Aorta (tissue), 5 donors: ENCODE measurements at places on chromosomes 11 and 22. TPM values are rescaled to one million over a fixed set of nuclear protein-coding genes. Genes with fewer than 3 reads are reported as not detected.

- no peak overlapping the region for H3K4me3 ChIP-seq
- no peak for DNase-seq
- H3K27me3 ChIP-seq = no peaks in the 10 kb centered on the region
- H3K27ac ChIP-seq = no peak overlapping the region
Measured at GRCh38 chr11:99568808-99569207, 548.1 kb downstream of the CNTN5 start.

- peaks cover 3% of the 10 kb centered on the region for H3K4me1 ChIP-seq
- H3K4me3 ChIP-seq = no peak overlapping the region
- no peak overlapping the region for H3K27ac ChIP-seq
- no peaks in the 10 kb centered on the region for H3K36me3 ChIP-seq
- DNase-seq = no peak
Measured at GRCh38 chr11:75945947-75946346, 130.9 kb downstream of the UVRAG start.

- H3K27ac ChIP-seq = no peak overlapping the region
- no peaks in the 10 kb centered on the region for H3K4me1 ChIP-seq
- H3K27me3 ChIP-seq = no peaks in the 10 kb centered on the region
- DNase-seq = no peak
Measured at GRCh38 chr11:8098361-8098760, 17.4 kb downstream of the TUB start.

Gene CRACR2B
- 10.5 TPM for polyA plus RNA-seq

GRCh38 chr11:9462806-9463537 lies 2.2 kb downstream of the ZNF143 start:
- H3K4me3 ChIP-seq = no peak overlapping the region
- H3K36me3 ChIP-seq = no peaks in the 10 kb centered on the region
- no peaks in the 10 kb centered on the region for H3K27me3 ChIP-seq

Gene GAL3ST1
- polyA plus RNA-seq = 3.2 TPM

Gene CAT
- polyA plus RNA-seq = 69.5 TPM

DNA sequence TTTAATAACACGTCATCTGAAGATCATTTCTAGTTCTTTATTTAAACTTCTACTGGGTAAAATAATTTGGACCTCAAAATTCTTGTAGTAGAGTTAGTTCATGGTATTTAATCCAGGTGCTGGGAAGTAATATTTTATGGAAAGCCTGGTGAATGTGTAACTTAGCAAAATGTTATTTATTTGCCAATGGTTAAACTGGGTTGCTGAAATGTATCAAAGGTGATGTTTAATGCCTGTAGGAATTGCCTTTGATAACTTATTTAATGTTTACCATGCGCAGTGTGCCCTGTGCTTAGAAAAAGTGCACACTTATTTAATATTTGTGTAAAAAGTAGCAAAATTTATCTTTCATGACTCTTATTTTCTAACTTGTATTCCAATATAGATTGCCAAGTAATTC lies 11.2 kb downstream of the OR5M11 start:
- no peak overlapping the region for H3K4me3 ChIP-seq
- no peaks in the 10 kb centered on the region for H3K27me3 ChIP-seq
- no peak overlapping the region for H3K27ac ChIP-seq
- H3K36me3 ChIP-seq = no peaks in the 10 kb centered on the region

- no peaks in the 10 kb centered on the region for H3K27me3 ChIP-seq
- H3K27ac ChIP-seq = no peak overlapping the region
- DNase-seq = peak; percentile 23
- no peaks in the 10 kb centered on the region for H3K4me1 ChIP-seq
- H3K4me3 ChIP-seq = no peak overlapping the region
Measured at GRCh38 chr22:41782751-41783150, 17.7 kb upstream of the CCDC134 start.

DNA sequence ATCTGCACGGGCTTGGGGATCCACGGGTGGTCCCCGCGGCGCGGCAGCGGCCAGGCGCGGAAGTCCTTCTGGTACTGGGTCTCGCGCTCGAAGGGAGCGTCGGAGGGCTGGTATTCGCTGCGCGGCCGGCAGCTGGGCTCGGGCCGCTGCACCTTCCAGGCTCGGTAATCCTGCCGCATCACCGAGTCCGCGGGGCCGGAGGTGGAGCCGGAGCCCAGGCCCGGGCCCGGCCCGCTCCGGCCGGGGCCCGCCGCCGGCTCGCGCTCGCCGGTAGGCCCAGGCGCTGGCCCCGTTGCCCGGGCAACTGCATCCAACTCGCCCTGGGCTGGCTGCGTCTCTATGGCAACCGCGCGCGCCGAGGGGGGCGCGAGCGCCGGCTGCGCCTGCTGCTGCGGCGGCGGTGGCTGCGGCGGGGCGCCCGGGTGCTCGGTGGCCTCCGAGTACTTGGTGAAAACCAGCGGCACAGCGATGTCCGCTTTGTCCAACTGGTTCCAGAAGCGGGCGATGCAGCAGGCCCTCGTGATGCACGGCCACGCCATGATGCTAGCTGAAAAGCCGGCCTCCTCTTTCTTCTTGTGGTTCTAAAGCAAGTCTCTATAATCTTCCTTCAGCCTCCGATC lies 897 bp downstream of the MAP6 start:
- no peaks in the 10 kb centered on the region for H3K27me3 ChIP-seq
- no peaks in the 10 kb centered on the region for H3K4me1 ChIP-seq
- no peaks in the 10 kb centered on the region for H3K36me3 ChIP-seq
- H3K27ac ChIP-seq = peak overlapping the region; percentile 2
